Activated CD4-positive, alpha-beta memory T cell treated with anti-CD3 and anti-CD28 coated beads, Interleukin-2, amount 10 ng/mL, durations not matched to agents 7 days and 5 days (primary cell): ENCODE measurements at places on chromosomes 1 and 21. TPM values are rescaled to one million over a fixed set of nuclear protein-coding genes. Genes with fewer than 3 reads are reported as not detected.

HSPB7 gene
- not detected for total RNA-seq

OR2T29 gene
- total RNA-seq: not detected

- no peaks in the 10 kb centered on the region for H3K36me3 ChIP-seq
- DNase-seq: no peak
- no peak overlapping the region for H3K4me3 ChIP-seq
- no peak overlapping the region for H3K27ac ChIP-seq
- no peaks in the 10 kb centered on the region for H3K4me1 ChIP-seq
Observed at GRCh38 chr21:17467392-17467791, 45.5 kb upstream of the CXADR start.

DNA sequence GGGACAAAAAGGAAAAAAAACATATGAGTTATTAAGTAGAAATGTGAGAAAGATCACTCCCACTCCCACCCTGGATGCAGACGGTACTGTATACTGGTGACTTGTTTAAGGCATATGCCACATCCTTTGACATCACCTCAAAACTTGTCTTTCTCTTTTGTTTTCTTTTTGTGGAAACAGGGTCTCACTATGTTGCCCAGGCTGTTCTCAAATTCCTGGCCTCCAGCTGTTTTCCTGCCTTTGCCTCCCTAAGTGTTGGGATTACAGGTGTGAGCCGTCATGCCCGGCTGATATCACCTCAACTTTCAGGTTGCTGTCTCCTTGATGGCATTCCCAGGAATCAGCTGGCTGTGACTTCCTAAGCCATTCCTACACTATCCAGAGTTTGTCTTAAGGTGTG, 18.4 kb upstream of the KHDRBS1 start:
- H3K4me3 ChIP-seq: no peak overlapping the region
- H3K27me3 ChIP-seq: peaks cover 2% of the 10 kb centered on the region
- no peaks in the 10 kb centered on the region for H3K36me3 ChIP-seq
- peaks cover 14% of the 10 kb centered on the region for H3K4me1 ChIP-seq

DNA sequence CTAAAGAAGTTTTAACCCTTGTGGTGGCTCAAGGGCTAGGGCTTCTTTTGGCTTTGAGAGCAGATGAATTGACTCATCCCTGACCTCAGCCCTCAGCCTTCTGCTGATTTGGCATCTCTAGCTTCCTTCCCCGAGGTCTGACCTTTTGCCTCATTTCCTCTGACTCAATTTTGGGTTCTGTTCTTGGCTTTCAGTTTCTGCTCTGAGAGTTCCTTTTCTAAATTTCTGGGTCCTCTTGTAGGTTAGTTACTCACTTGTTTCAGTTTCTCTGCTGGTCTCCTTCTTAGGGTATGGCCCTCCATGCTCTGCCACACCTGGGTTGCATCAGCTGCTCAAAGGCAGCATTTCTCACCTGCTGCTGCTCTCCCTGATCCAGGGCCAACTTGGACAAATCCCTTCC, 19.4 kb downstream of the PDE4B start:
- H3K27me3 ChIP-seq: peaks cover 21% of the 10 kb centered on the region
- peak; percentile 83 for DNase-seq
- H3K4me3 ChIP-seq: peak overlapping the region; percentile 0
- peaks cover 41% of the 10 kb centered on the region for H3K4me1 ChIP-seq

DNA sequence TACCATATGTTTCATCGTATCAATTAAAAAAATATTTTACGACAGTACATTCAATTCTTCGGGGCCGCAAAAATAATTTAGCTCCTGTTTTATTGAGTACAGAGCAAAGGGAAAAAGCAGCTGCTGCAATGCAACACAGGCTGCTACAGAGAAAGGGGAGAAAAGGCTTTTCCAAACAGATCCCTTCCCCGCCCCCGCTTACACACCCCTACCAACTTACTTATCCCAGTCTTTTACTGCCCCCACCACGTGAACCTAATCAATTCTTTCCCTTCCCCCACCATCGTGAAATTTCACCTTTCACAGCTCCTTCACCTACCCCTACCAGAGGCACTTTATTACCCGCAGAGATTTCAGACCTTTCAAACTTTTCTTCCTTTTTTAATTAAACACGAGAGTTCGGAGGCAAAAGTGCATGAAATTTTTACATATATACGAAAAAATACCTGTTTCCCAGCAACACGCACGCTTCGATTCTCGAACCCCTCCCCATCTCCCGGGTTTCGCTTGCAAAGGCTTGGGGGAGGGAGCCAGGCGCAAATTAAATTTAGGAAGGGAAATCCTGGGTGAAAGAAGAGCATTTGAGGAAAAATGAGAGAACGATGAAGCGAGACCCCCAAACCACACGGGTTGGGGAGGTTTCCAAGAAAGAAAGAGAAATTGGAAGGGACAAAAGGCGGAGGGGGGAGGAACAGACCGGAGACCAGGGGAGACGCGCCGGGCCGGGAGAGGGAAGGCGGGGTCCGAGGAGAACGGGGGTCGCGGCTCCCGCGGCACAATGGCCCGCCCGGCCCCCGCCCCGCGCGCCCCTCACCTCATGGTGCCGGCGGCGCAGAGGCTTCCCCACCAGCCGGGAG, 823 bp downstream of the ENAH start:
- no peak overlapping the region for H3K27ac ChIP-seq
- peaks cover 54% of the 10 kb centered on the region for H3K27me3 ChIP-seq

GRCh38 chr1:184768467-184768866, 13.8 kb upstream of the EDEM3 start:
- no peaks in the 10 kb centered on the region for H3K4me1 ChIP-seq
- DNase-seq: no peak
- H3K36me3 ChIP-seq: no peaks in the 10 kb centered on the region
- peaks cover 4% of the 10 kb centered on the region for H3K27me3 ChIP-seq
- no peak overlapping the region for H3K4me3 ChIP-seq

DNA sequence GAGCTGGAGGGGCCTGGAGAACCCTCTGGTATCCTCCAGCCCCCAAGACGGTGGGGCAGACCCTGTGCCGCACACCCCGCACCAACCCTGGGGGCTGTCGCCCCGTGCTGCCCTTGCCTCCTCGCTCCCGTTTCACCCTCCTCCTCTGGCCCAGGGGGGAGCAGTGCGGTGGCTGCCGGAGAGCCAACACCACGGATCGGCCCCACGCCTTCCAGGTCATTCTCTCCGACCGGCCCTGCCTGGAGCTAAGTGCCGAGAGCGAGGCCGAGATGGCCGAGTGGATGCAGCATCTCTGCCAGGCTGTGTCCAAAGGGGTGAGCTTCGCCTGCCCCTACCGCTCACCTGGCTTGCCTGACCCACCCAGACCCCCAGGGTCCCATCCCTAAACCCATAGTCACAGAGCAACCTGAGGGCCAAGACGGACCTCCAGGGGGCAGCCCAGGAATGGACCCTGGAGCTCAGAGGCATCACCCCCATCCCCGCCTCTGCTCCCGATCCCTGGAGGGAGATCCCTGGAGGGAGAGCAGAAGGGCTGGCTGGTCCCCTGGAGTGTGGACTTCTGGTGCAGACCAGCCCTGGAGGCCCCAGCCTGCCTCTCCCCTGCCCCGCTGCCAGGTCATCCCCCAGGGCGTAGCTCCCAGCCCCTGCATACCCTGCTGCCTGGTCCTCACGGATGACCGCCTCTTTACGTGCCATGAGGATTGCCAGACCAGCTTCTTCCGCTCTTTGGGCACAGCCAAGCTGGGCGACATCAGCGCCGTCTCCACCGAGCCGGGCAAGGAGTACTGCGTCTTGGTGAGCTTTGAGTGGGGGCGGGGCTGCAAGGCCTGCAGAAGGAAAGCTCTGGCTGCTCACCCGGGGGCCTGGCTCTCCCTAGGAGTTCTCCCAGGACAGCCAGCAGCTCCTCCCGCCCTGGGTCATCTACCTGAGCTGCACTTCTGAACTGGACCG, 4.0 kb upstream of the SLC25A34 start:
- H3K27ac ChIP-seq: no peak overlapping the region
- no peak overlapping the region for H3K4me3 ChIP-seq
- no peaks in the 10 kb centered on the region for H3K4me1 ChIP-seq
- no peak for DNase-seq

DNA sequence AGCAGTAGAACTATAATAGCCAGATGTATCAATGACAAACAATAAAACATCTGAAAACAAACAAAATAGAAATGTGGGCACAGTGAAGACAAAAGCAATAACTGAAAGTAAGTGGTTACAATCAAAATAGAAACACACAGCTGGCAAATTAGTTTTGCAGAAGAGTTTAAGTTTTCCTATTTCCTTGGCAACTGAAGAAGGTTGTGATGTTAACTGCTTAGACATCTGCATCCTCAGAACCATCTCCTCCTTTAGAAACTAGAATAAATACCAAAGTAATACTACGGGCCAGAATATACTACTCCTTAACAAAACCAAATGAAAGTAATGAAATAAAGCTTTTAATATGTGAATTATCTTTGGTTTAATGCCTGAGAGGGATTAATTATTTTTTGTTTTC, 605.5 kb downstream of the LTN1 start:
- no peak for DNase-seq
- no peaks in the 10 kb centered on the region for H3K36me3 ChIP-seq
- H3K4me1 ChIP-seq: no peaks in the 10 kb centered on the region
- H3K27ac ChIP-seq: no peak overlapping the region
- no peak overlapping the region for H3K4me3 ChIP-seq

DNA sequence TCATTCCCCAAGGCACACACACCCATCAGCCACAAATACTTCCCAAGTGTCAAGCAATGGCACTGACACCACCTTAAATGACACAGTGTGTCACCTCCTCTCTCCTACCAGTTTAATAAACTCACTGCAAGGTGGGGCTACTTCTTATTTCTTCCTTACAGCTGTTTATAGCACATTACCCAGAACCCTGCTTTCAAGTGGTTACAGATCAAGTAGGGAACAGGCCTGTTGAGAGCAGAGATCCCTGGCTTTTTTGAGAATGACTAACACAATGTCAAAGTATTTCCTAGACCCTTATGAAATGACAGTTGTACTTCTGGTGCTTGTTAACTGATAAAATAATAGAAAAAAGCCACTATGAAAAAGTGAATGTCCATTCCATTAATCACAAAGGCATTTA, 19.8 kb downstream of the ZBTB17 start:
- H3K27ac ChIP-seq: no peak overlapping the region
- peaks cover 20% of the 10 kb centered on the region for H3K36me3 ChIP-seq
- no peaks in the 10 kb centered on the region for H3K27me3 ChIP-seq
- H3K4me3 ChIP-seq: no peak overlapping the region
- H3K4me1 ChIP-seq: peaks cover 63% of the 10 kb centered on the region
- DNase-seq: no peak

DNA sequence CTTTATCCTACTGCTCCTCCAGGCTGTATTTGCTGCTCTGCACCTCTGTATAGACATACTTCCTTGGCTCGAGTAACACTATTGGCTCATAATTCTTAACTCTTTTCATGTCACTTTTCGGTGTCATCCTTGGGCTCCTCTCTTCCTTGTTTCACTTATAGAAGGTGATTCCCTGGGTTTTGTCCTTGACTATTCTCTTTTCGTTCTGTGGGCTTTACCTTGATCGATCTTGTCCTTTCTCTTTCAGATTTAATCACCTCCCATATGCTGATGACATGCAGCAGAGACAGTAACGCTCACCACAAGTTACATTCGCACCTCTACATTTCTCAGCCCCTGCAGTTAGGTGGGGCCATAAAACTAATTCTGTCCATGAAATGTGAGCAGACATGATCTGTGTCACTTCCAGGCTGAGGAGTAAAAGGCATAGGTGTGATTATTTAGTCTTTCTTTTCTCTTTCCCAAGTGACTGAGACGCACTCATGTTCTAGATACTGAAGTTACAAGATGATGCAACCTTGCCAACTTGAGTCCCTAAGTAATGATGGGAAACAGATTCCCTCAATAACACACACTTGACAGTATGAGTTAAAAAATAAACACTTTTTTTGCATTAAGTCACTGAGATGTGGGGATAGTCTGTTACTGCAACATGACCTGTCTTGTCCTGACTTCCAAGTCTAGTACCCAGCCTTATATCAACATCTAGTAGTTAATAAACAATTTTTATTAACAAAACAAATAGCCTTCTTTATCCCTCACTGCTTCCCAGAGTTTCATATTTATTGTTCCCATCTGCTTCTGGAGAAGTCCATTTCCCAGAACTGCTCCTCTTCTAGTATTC, 49.9 kb upstream of the HAO2 start:
- no peaks in the 10 kb centered on the region for H3K27me3 ChIP-seq
- H3K36me3 ChIP-seq: no peaks in the 10 kb centered on the region
- H3K4me1 ChIP-seq: peaks cover 3% of the 10 kb centered on the region

DNA sequence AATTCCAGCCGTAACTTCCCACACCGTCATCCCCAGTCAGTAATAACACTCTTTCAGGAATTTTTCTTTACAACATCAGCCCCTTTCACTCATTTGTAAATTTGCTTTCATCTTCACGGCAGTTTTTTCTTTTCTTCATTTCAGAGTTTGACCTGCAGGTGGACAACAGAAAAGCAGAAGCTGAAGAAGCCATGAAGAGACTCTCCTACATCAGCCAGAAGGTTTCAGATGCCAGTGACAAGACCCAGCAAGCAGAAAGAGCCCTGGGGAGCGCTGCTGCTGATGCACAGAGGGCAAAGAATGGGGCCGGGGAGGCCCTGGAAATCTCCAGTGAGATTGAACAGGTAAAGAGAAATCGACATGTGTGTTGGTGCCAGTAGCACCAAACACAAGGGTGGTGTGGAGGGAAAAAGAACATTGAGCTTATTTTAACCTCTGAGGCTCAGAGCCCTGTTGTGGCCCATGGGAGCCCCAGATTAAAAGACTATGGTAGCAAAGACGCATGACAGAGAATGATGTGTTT, 53.2 kb downstream of the LAMC2 start:
- peaks cover 8% of the 10 kb centered on the region for H3K27me3 ChIP-seq
- no peak for DNase-seq
- H3K4me1 ChIP-seq: no peaks in the 10 kb centered on the region
- H3K36me3 ChIP-seq: no peaks in the 10 kb centered on the region
- H3K4me3 ChIP-seq: no peak overlapping the region
- H3K27ac ChIP-seq: no peak overlapping the region

GRCh38 chr1:178092878-178093493, 918 bp upstream of the RASAL2 start:
- peaks cover 7% of the 10 kb centered on the region for H3K4me1 ChIP-seq
- H3K4me3 ChIP-seq: no peak overlapping the region
- H3K27me3 ChIP-seq: peaks cover 37% of the 10 kb centered on the region
- DNase-seq: no peak
- no peak overlapping the region for H3K27ac ChIP-seq
- peaks cover 10% of the 10 kb centered on the region for H3K36me3 ChIP-seq

- H3K4me3 ChIP-seq: no peak overlapping the region
- peaks cover 14% of the 10 kb centered on the region for H3K27me3 ChIP-seq
- no peak overlapping the region for H3K27ac ChIP-seq
- H3K4me1 ChIP-seq: no peaks in the 10 kb centered on the region
- no peaks in the 10 kb centered on the region for H3K36me3 ChIP-seq
- DNase-seq: no peak
Observed at GRCh38 chr1:100720101-100720500, 559 bp downstream of the VCAM1 start.
